Stimulated activated naive B cell treated with anti-CD40 and anti-IgM and Interleukin-4, amounts not matched to agents 10 μg/mL and 1 μg/mL and 100 μg/mL, for 72 hours (primary cell): ENCODE measurements at places on chromosomes 2 and 18.

DNA sequence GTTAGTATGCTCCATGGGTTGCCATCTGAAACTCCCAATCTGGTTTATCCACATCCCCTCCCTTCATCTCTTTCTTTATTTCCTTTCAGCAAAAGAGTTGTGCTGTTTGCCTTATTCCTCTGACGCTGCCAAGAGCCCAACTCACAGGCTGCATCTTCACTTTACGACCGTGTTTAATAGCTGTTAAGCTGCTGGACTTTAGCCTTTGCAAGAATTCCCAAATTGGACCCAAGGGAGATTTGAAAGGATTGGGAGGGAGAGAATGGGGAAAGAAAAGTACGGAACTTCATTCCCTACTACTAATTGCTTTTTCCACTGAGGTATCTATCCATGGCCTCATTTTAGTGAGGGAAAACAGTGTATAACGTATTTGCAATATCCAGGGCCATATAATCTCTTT lies 263.4 kb upstream of the MEIS1 start:
- no peak for DNase-seq

DNA sequence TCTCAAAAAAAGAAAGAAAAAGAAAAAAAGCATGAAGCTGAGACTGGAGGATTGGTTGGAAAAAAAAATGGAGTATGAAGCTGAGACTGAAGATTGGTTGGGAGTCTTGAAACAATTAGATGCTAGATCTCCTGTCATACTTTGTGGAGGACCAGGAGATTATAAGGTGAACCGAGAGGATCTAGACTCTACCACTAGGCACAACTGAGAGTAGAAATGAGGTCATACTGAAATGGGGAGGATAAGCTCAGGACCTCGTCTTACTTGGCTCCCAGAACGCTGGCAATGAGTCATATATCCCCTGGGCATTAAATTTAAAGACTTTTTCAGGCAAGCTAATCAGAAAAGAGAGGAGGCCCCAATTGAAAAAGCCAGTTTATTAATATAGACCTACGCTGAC lies 3.3 kb upstream of the ORC2 start:
- DNase-seq: no peak

- DNase-seq: no peak
Observed at GRCh38 chr2:64929333-64929732, 59.9 kb upstream of the SLC1A4 start.

GRCh38 chr2:37659723-37660122 lies 11.7 kb downstream of the CDC42EP3 start:
- DNase-seq: no peak

DNA sequence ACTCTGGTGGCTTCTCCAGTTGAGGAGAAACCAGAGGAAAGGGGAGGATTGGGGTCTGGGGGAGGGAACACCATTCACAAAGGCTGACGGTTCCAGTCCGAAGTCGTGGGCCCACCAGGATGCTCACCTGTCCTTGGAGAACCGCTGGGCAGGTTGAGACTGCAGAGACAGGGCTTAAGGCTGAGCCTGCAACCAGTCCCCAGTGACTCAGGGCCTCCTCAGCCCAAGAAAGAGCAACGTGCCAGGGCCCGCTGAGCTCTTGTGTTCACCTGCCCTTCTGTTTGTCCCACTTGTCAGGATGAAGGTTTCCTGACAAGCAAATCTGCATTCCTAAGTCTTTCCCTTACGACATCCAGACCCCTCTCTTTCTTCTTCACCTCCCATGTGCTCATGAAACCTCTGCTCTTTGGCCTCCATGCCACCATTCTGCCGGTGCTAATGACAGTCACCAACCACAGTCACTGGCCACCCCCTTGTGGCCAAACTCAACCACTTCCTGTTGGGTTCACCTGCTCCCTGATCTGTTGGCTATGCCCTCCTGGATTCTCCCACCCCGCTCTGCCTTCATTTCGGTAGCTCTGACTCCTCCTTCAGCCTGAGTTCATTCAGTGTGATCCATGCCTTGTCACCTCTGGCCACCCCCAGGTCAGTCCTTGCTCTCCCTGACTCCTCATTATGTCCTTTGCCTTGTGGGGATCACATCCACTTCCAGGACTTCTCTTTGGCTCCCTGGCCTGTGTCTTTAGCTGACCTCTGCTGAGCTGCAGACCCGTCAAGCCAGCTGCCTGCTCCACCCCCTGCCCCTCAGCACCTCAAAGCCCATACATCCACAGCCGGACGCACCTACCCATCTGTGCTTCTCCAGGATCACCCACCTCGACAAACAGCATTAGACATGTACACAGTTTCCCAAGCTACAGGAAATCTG lies 17.6 kb downstream of the EMX1 start:
- DNase-seq: no peak

DNA sequence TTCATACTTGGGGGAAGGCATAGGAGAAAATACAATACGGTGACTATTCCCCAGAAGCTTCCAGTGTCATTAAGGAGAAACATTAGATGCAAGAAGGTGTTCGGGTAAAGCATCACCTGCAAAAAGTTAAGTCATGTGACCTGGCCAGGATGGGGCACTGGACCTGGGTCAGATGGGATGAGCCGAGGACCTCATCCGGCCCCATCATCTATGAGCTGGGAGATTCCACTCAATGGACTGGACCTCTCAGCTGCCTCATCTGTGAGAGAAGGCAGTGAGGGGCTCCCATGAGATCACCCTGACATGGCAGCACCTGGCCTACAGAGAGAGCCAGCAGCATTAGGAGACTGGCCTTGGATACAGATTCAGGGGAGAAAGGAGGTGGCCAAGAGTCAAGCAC lies 111.4 kb upstream of the TEX51 start:
- no peak for DNase-seq

DNA sequence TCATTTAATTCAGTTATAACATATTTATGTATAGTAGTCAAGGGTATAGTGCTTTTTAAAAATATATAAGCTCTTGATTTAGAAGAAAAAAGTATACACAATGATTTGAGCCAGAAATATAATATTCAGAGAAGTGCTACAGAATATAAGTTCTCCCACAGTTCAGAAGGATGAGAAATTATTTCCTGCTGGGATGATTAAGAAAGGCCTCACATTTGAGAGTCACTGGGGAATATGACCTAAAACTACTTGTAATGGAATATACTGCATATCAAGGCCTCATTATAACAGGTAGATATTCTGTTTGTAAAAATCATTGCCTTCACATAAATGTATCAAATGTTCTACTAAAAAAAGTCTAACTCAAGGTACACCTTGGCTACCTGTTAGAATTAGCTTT lies 203.5 kb downstream of the MBD2 start:
- DNase-seq: no peak

GRCh38 chr2:238427435-238428162 lies 872 bp downstream of the ASB1 start:
- DNase-seq: no peak

DNA sequence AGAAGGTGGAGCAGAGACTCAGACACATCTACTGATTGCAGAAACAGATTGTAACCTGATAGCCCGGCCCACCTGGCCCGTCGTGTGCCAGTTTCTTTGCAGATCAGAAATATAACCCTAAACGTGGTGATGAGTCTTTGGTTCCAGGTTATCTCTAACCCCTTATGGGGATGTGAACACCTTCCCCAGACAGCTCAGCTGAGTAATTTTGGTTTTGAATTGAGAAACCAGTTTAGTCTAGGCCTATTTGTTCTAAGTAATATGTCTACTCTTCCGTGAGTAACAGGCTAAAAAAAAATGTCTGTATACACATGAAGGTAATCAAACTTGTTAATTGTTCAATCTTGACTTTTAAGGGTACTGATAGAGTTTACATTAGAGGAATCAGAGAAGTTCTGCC lies 35.7 kb downstream of the RASGRP3 start:
- DNase-seq: no peak

- DNase-seq: no peak
Observed at GRCh38 chr2:134128746-134129145, 125.1 kb upstream of the MGAT5 start.

- DNase-seq: no peak
Observed at GRCh38 chr2:14910654-14911053, 278.1 kb downstream of the LRATD1 start.

GRCh38 chr2:210086292-210086691 lies 83.9 kb downstream of the RPE start:
- no peak for DNase-seq

- DNase-seq: no peak
Observed at GRCh38 chr2:41880561-41881243, 167.1 kb upstream of the PKDCC start.

DNA sequence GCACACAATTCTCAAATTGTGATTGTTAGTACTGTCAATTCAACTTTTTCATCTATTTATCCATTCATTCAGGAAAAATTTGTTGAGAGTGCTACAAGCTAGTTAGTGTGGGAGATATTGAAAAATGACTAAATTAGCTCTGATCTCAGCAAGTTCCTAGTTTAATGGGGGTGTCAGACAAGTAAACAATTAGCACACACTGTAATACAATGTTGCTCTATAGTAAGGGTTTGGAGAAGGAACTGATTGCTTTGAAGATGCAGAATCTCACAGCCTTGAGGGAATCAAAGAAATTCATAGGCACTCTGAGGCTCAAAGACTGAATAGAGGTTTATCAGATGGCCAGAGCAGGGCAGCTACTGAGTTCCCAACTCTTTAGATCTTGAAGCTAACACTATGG lies 6.8 kb upstream of the CCNYL1 start:
- no peak for DNase-seq

GRCh38 chr2:152171718-152172117 lies 3.8 kb downstream of the STAM2 start:
- no peak for DNase-seq

GRCh38 chr18:9334329-9334972 lies at the start of gene TWSG1:
Gene TWSG1, plus strand, starts transcription at chr18:9334773. Its CDS starts 2,457 bp downstream, at chr18:9337230.
- peak; percentile 87 for DNase-seq

DNA sequence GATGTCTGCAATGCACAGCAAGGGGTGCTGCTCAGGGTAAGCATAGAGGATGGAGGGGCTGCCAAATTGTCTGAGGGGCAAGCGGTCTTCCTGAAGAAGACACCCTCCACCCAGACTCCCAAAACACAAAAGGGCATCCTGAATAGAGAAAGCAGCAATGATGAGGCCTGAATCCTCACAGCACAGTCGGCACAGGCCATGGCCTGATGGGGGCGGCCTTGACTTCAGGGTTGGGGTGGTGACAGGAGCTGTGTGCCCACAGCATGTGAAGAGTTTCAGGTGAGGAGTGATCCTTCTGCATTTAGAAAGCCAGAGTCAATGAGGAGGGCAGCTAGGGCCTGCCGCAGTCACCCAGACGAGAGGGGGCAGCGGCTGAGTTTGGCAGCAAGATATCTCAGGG lies 159.4 kb downstream of the GALNT14 start:
- no peak for DNase-seq

DNA sequence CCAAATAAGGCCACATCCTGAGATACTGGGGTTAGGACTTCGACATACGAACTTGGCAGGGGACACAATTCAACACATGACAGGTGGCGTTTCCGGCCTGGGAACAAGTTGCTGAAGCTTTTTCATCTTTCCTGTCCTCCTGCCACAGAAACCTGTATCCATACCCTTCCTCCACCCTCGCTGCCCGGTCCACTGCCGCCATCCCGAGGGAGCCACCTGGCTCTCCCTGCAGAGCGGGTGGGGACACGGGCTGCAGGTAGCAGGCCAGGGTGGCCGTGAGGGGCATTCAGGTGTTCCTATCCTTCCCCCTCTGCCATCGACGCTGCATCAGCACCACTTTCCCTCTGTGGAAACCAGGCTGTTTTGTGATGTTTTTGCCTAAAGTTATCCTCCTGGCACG lies 74.4 kb upstream of the TWIST2 start:
- DNase-seq: no peak

GRCh38 chr18:22446325-22446724 lies 28.6 kb upstream of the CTAGE1 start:
- DNase-seq: no peak

- DNase-seq: no peak
Observed at GRCh38 chr2:55999790-56000189, 76.2 kb upstream of the EFEMP1 start.

GRCh38 chr2:7048762-7049294 lies 131.6 kb downstream of the RNF144A start:
- no peak for DNase-seq

- no peak for DNase-seq
Observed at GRCh38 chr2:193276069-193276468, 1081.3 kb upstream of the TMEFF2 start.

GRCh38 chr2:231527955-231528635 lies 2.1 kb downstream of the NMUR1 start:
- DNase-seq: no peak

DNA sequence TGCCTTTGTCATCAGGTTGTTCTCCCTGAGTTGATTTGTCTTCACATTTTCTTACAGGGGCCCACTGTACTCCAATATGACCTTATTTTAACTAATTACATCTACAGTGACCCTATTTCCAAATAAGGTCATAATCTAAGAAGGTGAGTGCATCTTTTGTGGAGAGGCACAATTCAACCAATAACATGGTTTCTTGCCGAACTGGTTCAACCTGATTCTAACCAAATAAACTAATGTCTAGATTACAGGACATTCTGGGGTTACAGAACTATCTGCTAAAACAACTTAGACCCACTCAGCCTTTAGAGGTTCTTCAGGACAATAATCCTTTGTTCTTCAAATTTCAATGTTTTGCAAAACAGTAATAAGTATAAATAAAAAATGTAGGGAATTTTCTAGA lies 496.5 kb upstream of the SOX11 start:
- no peak for DNase-seq

DNA sequence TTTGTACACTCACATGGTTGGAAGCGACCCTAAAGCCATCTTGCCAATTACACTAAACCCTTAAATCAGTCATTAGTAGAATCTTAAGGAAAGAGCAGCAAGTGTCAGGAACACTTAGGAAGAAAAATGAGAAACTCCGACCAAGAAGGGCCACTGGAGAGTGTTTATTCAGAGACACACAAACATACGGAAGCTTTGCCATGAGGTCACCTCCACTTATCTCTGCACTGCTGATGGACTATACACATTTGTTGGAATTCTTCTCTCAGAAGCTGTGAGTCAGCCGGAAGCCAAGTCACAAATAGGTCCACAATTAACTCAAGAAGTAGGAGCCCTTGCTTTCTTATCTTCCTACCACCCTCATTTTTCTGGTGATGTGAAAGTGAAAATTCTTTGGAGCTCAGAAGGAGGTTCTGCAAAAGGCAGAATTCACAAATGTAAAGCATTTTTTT lies 21.6 kb downstream of the BMP10 start:
- DNase-seq: no peak

- DNase-seq: no peak
Observed at GRCh38 chr18:70520867-70521266, 232.0 kb downstream of the SOCS6 start.

GRCh38 chr18:13305301-13305700 lies 86.7 kb downstream of the LDLRAD4 start:
- DNase-seq: no peak

- DNase-seq: no peak
Observed at GRCh38 chr18:57353137-57353939, 981 bp downstream of the ST8SIA3 start.

DNA sequence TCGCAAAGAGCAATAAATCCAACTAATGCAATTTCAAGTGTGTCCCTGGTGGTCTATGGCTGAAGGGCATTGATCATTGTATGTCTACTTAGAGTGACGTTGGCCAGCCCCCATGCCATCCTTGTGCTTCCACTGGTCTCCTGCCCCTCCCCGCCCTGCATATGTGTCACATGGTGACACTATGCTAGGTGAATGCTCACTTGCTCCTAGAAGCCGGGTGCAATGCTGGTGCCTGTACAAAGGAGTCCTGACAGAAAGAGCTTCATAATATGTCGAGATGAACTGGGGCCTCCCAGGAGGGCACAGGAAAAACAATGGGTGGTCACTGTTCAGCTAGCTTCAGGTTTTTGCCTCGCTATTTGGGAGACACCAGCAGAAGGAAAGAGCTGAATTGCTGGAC lies 5.9 kb upstream of the TRABD2A start:
- DNase-seq: no peak

- no peak for DNase-seq
Observed at GRCh38 chr18:51170664-51171063, 26.8 kb downstream of the MEX3C start.
